ENCODE measurements at places on chromosomes 11 and 22.

GRCh38 chr11:44571871-44572270 lies 6.4 kb downstream of the CD82 start:
- DNase-seq = no peak

DNA sequence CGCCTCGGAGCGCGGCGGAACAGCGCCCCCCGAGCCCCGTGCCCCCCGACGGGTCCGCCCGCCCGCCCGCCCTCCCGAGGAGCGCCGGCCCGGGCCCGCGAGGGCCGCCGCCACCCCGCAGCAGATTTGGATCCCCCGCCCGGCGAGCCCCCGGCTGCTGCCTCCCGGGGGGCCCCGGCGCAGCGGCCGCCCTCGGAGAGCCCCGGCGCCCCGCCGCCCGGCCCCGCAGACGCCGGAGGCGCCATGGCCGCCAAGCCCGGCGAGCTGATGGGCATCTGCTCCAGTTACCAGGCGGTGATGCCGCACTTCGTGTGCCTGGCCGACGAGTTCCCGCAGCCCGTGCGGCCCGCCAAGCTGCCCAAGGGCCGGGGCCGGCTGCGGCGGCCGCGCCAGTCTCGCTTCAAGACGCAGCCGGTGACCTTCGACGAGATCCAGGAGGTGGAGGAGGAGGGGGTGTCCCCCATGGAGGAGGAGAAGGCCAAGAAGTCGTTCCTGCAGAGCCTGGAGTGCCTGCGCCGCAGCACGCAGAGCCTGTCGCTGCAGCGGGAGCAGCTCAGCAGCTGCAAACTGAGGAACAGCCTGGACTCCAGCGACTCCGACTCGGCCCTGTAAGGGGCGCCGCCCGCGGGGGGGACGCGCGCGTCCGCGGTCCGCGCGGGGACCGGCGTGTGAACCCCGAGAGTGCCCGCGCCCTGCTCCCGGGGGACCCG lies 380 bp downstream of the C11orf96 start:
- DNase-seq = no peak

- no peak for DNase-seq
Observed at GRCh38 chr11:28966951-28967350, 858.8 kb downstream of the METTL15 start.

- no peak for DNase-seq
Observed at GRCh38 chr22:32932176-32932575, 126.0 kb downstream of the SYN3 start.

- no peak for DNase-seq
Observed at GRCh38 chr22:20080776-20081654, 974 bp downstream of the DGCR8 start.

DNA sequence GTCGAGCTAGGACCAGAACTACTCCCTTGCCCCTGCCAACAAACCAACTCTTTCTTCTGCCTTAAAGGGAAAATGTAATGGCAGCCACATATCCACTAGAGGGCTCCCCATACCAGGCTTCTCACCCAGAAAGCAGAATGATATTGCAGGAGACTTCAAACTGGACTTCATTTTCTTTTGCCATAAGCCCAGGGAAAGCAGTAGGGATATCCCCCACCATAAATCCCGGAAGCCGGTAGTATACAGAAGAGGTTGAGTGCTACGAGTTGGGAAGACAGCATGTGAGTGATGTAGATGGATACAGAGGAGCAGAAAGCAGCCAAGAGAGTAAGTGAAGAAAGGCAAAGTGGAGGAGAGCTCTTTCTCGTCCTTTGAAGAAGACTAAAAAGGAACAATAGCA lies 12.1 kb downstream of the PLAAT5 start:
- DNase-seq = no peak

GRCh38 chr11:67085617-67086016 lies 29.0 kb downstream of the RHOD start:
- no peak for DNase-seq

Measured in activated T-helper 1 cell treated with anti-CD3 and anti-CD28 coated beads, Interleukin-2, amount 50 U/mL, for 16 hours (primary cell).